ENCODE measurements at places on chromosomes 4 and X.

GRCh38 chrX:112631892-112632291 is 47.8 kb downstream of the LHFPL1 start:
- no peak for DNase-seq

GRCh38 chrX:21666679-21667078 is 8.5 kb upstream of the KLHL34 start:
- DNase-seq: no peak

- DNase-seq: no peak
These were observed 387.5 kb upstream of the PPP1R2C start for GRCh38 chrX:43165343-43165920.

DNA sequence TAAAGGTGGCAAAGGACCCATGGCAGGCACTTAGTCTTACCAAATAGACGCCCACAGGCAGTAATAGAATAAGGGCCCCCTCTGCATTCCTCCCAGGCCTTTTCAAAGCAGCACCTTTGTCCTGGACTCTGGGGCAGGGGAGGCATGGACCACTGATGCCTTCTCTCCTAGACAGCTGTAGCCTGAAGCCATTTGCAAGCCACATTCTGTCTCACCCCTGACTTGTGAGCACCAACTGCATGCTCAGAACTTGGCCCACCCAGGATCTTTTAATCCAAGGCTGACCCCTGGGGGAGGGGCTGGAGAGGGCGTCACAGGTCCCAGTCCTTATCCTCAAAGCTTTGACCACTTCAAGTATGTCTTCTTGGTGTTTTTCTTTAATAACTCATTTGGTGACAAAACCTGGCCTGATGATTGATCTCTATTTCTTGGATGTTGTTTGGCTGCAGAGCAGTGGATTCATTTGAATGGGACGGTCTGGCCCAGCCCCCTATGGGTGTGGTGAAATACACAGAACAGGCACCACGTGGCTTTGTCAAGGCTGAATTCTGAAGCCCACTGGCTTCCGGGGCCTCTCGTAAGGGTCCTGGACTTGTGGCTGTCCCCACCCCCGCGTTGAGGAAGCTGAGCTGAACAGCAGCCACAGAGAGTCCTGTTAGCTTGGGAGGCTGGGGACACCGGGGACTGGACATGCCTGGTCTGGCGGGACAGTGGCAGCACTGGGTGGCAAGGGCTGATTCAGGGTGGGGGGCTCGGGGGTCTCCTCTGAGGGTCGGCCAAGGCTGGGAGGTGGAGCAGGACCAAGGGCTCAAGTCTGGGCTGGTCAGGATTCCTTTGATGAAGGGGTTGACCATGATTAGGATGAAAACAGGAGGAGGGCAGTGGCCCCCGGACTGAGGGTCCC is 36.6 kb downstream of the ADRA2C start:
- no peak for DNase-seq

- DNase-seq: no peak
These were observed 68.4 kb downstream of the ARHGEF38 start for GRCh38 chr4:105620640-105621323.

DNA sequence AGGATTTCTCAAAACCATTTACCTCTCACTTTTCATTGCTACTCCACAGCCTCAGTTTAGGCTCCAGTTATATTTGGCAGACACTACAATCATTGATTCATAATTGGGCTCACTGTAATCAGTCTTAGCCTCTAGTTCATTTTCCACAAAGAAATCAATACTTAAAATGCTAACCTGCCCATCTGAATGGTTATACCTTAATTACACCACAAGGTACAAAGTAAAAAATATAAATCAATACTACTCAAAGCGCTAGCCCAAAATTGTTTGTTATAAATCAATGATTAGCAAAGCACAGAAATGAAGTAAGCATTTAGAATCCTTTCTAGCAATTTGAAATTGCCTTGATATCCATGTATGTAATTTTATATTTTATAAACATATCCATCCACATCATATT is 222.6 kb upstream of the NDST3 start:
- no peak for DNase-seq

- no peak for DNase-seq
These were observed 46.9 kb upstream of the GRXCR1 start for GRCh38 chr4:42845586-42845985.

- DNase-seq: no peak
These were observed 8.2 kb downstream of the KLHL15 start for GRCh38 chrX:24018809-24019208.

- no peak for DNase-seq
These were observed 56.9 kb downstream of the FAT1 start for GRCh38 chr4:186666750-186667149.

- DNase-seq: no peak
These were observed 694.0 kb downstream of the IL1RAPL1 start for GRCh38 chrX:29281078-29281742.

DNA sequence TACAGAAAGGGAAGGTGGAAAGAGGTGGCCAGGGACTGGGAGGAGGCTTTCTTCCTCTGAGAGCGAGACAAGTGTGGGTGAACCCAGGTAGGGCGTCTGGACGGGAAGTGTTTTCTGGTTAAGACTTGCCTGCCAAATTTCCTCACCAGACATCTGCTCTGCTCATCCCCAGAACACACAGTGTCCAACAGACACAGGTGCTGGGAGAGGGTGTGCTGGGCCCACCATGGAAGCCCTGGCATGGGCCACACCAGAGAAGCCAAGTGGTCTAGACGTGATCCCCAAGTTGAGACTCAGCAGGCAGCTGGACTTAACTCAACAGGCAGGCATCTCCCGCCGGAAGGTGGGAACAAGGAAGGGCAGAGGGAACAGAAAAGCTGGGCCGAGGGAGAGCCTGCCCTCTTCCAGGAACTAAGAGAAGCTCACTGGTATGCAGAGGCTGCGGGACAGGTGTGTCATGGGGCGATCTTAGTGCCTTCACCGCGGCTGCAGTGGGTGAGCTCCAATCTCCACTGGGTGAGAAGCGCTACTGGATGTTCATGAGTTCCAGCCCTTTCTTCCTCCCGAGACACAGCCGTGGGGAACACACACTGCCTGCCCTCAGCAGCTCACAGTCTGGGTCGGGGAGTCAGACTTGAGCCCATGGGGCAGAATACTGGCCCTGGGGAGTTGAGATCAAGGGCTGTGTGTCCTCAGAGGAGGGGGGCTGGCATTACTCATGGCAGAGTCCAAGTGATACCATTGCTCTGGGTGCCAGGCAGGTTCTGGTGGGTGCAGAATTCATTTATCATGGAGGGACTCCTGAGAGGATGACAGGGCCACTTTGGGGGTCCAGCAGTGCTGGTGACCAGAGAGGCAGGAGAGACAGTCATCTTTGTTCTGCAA is 110.2 kb downstream of the CPZ start:
- DNase-seq: no peak

- peak; percentile 50 for DNase-seq
These were observed 1.2 kb upstream of the AMOT start for GRCh38 chrX:112841820-112842157.

GRCh38 chrX:40174001-40174853 is 76.5 kb upstream of the BCOR start:
- DNase-seq: no peak

- DNase-seq: no peak
These were observed 115.9 kb downstream of the RAB28 start for GRCh38 chr4:13368217-13368616.

DNA sequence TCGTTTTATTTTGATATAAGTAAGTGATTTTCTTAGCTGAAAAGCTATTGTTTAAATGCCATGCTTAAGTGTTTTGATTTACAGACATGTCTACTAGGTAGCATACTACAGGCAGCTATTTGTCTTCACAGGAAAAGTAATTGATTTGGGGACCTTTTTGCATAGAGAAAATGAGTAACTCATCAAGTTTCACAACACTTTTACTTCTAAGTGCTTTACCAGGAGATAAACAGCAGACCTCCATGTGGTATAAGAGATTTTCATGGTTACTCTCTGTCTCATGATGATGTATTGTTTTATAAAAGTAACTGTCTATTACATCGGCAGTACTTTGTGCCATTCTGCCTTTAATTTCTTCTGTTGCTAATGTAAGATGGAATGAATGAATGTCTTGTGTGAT is 28.7 kb downstream of the RBPJ start:
- DNase-seq: no peak

DNA sequence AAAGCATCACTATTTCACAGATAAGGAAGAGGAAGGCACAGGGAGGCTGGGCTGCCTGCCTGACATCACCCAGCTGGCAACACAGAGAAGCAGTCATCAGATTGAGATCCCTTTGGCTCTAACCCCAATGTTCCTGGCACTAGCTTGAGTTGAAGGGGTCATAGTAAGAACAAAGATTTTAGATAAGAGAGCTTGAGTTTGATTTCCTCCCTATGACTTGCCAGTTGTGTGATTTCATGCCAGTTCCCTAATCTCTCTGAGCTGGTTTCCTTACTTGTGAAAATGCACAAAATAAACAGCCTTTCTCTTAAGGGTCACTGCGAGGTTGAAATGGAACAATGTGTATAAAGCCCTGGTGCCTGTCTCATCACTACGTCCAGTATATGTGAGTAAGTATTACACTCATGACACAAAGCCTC is 475.4 kb upstream of the HS3ST1 start:
- DNase-seq: no peak

GRCh38 chr4:150986085-150986484 is 29.0 kb downstream of the LRBA start:
- no peak for DNase-seq

GRCh38 chr4:56537147-56537546 is 31.6 kb downstream of the ARL9 start:
- DNase-seq: no peak

DNA sequence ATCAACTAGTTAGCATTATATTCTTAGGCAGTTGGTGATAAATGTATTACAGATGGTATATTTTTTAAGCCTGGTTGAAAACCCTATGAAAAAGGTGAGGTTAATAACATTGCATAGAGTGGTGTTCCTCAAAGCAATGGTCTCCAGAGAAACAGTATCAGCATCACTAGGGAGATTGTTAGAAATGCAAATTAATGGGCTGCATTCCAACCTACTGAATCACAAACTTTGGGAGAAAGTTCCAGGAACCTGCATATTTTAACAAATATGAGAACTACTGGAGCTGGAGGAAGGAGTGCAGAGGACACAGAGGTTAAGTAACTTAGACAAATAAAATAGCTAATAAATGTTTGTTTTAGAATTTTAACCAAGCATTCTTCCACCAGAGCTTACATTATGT is 166.9 kb upstream of the PCDH10 start:
- DNase-seq: no peak

DNA sequence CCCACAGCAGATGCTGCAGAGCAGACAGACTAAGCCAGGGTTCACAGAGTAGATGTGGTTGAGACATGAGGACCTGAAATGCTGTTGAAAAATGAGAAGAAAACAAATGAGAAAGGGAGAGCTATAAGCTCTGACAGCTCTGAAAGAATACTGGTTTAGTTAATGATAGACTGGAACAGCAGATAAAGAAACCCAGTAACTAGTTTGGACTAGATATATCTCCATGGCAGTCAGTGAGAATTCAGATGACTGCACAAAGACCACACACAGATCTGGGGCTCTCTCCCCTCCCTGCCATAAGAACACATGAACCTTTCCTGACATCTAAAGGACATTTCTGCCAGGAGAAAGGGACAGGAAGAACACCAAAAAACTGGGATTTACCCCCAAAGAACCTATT is 8.2 kb downstream of the NAA11 start:
- no peak for DNase-seq

GRCh38 chrX:148871422-148872160 is 371.2 kb downstream of the AFF2 start:
- DNase-seq: no peak

GRCh38 chrX:111507933-111508332 is 3.5 kb upstream of the SERTM2 start:
- DNase-seq: no peak

DNA sequence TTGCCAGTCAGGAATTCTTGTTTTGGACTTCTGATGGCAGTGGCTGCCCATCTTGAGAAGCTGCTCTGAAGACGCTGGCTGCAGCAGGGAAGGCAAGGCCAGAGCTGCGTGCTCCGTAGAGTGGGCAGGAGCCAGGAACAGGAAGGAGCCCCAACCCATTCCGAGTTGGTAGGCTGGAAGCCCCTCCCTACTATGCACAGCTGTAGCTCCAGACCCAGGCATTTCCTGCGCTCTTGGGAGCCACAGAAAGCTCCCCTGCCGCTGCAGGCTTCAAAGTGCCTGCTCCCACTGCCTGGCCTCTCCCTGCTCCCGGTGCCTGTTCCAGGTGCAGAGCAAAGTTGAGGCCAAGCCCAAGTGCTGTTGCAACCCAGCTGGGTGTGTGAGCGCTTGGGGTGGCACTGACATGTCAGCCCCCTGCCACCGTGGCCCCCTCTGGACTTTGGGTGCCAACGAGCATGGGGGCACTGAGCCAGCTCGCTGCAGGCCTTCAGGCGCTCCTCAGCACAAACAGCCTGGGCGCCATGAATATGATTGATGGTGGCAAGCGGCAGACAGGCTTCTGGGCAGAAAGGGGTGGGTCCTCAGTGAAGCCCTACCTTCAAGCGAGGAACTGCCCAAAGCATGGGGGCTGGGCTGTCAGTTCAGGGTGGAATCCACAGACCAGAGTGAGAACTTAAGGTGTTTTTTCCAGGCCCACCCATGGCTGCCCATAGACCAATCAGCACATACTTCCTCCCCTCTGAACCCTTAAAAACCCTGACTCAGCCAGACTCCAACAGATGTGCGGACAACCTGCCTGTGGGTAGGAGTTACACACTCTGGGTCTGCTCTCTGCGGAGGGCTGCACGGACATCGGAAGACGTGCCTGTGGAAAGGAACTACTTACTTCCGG is 677.2 kb upstream of the INTU start:
- no peak for DNase-seq
